ENCODE measurements at places on chromosomes 12 and 14.
A peak's percentile ranks its signal among the peaks of the same experiment; 100 is the strongest.

DNA sequence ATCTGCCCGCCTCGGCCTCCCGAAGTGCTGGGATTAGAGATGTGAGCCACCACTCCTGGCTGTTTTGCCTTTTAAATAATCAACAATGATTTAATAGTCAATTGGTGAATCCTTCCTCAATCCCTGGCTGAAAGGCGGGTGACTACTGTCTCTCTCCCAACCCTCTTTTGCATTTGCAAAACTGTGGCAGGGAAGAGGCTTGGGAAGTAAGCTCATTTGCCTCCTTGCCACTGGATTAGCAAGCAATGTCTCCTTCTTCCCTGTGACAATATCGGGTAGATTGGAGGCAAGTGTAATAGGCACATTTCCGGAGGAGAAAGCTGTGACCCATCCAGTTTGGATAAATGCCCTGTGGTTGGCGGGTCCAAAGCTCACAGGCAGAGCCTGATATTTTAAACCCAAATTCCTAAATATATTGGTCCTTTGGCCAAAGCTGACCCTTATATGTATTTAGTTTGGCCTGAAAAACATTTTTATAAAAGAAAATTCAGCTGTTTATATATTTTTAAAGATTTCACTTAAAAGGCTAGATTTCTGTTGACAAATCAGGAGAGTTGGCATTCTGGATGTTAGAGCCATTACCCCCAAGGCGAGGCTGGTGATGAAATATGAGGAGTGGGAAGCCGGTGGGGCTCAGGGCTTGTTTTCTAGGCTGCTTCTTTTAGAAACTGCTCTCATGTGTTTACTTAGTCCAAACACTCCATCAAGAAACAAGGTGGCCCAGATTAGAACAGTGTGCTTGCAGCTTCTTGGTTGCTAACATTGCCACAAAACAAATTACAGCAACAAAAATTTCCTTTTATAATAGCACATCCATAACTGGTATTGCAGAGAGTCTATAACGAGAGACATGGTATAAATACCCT lies 646.9 kb upstream of the TMEM132C start:
- no peak for DNase-seq

- DNase-seq, result no peak
These were observed 15.1 kb upstream of the DRAM1 start for GRCh38 chr12:101862245-101862644.

GRCh38 chr12:122350141-122350848 lies 72.2 kb downstream of the CLIP1 start:
- no peak for DNase-seq

GRCh38 chr14:22184830-22185168 lies 404.2 kb downstream of the DAD1 start:
- DNase-seq, result no peak

DNA sequence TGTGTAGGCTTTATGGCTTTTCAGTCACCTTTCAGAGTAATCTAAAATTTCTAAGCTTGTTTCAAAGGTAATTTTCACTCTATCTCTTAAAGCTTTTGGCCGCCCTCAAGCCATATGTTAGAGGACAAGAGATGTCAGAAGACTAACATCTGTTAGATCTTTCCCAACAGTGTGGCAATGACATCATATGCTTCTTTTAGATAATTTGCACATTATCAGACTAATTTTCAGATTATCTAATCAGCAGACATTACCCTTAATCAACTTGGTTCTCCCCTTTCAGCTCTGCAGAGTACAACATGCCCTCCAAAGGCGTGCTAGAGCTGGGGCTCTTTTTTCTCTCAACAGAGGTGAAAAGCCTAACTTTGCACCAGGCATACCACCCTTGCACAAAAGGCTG lies 207.1 kb downstream of the DPF3 start:
- no peak for DNase-seq

DNA sequence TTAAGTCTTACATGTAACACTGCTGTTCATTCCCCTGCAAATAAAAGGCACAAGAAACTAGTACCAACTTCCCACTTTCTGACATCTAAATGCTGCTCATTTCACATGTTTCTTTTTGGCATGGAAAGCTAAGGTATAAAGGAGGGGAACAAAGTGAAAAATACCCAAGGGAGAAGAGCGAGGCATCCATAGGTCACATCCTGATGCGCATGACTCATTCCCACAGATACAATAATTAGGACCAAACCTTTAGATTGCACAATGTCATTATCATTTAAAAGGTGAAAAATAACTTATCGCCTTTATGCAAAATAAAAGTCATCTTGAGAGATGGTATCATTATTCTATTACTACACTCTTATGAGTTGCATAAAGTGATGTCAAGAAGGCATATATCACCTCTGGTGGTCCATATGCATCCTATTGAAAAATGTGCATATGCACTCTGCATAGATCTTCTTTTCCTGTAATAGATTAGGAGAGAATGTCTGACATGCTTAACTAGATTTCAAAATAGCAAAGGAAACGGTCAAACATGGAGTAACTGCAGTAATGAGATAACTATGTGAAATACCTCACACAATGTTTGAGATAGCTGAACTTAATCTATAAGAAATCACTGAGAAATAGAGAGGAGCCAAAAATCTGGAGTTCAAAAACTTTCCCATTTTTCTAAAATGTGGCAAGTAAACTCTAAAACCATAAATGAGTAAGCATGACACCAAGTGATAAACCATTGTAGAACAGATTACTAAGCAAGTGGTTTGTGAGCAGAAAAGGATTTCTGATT lies 382.5 kb upstream of the TMTC1 start:
- no peak for DNase-seq

GRCh38 chr12:7907009-7907408 lies 29.0 kb downstream of the SLC2A3 start:
- DNase-seq, result no peak

DNA sequence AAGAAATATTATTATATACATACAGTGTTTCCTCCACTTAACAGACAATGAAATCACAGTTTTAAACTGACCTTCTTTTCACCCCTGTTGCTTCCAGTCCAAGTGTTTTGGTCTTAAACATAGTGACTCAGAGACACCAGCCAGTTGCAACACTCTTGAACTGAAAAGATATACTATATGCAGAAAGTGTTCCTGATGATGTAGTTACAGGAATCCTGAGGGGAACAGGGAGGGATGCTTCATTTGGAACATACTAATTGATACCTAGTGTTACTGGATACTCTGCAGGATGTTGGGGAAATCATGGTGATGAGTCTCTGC lies 420.8 kb downstream of the CCDC91 start:
- DNase-seq, result no peak

- DNase-seq, result no peak
These were observed 230.0 kb upstream of the EGLN3 start for GRCh38 chr14:34180869-34181268.

DNA sequence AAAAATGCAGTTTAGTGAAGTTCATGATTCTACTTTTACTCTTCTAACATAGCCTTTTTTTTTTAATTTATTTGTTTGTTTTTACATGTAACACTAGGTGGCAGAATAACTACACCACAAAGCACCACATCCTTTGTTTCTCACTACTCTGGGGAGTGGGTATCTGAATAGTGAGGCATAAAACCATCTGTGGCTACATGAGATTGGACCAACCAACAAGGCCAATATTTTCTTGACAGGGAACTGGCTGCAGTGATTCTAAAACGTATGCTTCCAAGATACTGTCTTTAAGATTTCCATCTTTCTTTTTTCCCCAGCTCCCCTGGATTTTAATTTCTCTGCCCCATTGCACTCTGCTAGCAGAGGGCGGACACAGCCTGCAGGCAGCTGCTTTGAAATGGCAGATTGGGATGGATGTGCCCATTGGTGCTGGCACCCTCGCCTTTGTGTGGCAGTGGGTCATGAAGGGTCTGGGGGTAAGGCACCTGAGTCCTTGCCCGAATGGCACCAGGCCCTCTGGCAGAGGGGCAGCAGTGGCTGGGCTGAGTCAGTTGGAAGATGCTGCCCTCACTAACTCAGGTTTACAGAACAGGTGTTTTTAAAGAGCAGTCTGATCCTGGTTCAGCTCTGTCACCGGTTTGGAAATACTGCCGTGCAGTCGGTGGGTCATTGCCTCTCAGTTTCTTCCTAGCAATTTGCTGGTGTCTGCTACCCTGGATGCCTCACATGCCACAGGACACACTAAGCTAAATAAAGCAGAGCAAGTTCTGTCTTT lies 429.1 kb downstream of the RAD51B start:
- DNase-seq, result no peak

GRCh38 chr14:27190296-27190695 lies 592.5 kb upstream of the NOVA1 start:
- DNase-seq, result no peak

- no peak for DNase-seq
These were observed 39.6 kb downstream of the SUSD6 start for GRCh38 chr14:69650948-69651369.

DNA sequence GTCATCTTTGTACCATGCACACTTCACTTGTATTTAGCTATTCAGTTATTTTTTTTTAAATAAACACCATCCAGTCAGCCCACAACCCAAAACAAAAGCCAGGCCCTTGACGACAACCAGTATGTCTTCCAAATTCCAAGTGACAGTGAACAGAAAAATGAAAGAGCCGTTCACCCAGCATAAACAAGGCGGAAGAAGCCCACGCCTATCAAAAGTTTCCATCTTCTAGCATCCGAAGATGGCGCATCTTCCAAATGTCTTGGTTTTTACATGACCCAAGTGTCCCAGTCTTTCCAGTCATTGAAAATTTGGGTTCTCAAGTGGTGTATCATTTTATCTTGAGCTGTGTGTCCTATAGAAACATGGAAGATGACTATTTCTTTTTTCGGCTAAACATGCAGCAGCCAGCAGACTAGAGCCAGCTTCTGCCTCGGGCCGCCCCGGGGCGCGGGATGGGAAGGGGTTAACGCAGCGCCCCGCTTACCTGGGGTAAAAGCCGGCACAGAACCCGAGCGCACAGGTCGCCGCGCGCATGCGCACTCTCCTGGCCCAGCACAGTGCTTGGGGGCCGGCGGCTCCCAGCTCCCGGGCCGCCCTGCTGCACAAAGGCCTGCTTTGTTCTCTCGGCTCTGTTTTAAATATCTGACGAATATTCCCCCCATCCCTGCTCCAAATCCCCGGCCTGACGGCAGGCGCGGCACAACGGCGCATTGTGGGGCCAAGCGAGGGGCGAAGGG lies 164.8 kb downstream of the ZFP36L1 start:
- peak; percentile 27 for DNase-seq

- DNase-seq, result no peak
These were observed 9.7 kb downstream of the MMAB start for GRCh38 chr12:109563291-109564284.

- DNase-seq, result no peak
These were observed 52.9 kb downstream of the TECPR2 start for GRCh38 chr14:102415671-102416070.

DNA sequence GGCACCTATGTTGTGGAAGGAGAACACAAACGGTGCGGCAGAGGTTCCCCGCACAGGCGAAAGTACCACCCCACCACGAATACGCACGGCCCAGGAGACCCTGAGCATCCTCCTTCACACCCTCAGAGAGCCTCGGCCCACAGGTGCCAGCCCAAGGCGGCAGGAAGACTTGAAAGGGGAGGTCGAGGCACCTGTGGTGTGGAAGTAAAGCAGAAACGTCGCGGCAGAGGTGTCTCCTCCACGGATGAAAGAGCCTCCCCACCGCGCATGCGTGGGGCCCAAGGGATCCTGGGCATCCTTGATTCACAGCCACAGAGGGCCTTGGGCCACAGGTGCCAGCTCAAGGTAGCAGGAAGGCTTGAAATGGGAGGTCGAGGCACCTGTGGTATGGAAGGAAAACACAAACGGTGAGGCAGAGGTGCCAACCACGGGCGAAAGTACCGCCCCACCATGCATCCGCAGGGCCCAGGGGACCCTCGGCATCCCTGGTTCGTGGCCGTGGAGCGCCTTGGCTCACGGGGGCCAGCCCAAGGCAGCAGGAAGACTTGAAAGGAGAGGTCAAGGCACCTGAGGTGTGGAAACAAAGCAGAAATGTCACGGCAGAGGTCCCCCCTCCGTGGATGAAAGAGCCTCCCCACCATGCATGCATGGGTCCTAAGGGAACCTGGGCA lies 380.1 kb downstream of the ALG10 start:
- no peak for DNase-seq

- DNase-seq, result no peak
These were observed 135.7 kb downstream of the TMEM132C start for GRCh38 chr12:128402486-128403243.

DNA sequence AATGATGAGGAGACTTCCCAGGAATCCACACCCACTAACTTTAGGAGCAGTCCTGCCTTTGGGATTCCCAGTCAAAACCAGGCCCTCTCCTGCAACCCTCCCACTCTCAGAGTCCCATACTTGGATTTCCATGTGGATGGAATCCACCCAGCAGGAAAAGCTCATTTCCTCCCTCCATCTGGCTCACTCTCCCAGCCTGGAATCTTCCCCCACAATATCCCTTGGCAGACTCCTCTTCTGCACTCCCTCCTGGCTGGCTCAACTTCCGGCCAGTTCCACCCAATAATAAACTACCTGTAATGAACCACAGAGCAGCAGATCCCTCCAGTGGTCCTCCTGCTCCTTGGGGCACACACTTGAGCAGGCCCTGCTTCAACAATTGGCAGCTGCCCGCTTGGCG lies 102.8 kb upstream of the EGLN3 start:
- DNase-seq, result no peak

DNA sequence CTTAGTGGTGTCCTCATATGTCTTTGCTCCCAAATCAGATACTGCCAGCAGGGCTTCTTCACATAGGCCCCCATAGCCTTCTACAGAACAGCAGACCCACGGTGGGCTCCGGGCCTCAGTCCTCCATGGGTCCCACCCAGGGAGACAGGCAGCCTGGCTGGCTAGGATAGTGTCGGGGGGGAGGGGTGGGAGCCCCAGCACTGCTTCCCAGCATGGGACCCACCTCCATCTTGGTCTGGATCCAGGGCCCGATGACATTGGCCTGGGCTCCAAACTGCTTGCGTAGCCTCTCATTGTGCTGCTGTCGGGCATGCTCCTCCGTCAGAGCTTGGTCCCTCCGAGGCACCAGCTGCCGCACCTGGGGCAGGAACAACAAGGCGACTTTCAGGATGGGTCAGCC lies 89.4 kb upstream of the ZFP36L1 start:
- no peak for DNase-seq

DNA sequence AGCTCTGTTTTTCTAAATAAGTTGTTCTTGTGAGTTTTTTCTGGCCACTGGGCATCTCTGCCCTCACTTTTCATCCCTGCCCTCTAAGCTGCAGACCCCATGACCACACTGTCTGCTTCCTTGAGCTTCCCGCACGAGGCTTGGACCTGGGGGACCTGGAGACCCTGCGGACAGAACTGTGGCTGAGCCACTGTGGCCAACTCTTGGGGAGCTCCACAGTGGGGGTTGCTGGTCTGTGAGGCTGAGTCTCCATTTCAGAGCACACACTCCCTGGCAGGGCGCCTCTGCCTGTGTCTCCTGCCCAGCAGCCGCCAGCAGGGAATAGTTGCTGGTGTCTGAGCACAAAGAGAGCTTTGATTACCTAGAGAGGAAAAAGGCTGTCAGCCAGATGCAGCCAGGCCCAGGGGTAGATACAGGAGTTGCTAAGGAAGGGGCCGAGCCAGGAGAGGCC lies 13.1 kb upstream of the RIN3 start:
- no peak for DNase-seq
